ENCODE measurements at places on chromosomes 6 and 20.

- DNase-seq, result peak; percentile 84
Measured at GRCh38 chr6:44072959-44073611, 54.2 kb downstream of the MRPL14 start.

DNA sequence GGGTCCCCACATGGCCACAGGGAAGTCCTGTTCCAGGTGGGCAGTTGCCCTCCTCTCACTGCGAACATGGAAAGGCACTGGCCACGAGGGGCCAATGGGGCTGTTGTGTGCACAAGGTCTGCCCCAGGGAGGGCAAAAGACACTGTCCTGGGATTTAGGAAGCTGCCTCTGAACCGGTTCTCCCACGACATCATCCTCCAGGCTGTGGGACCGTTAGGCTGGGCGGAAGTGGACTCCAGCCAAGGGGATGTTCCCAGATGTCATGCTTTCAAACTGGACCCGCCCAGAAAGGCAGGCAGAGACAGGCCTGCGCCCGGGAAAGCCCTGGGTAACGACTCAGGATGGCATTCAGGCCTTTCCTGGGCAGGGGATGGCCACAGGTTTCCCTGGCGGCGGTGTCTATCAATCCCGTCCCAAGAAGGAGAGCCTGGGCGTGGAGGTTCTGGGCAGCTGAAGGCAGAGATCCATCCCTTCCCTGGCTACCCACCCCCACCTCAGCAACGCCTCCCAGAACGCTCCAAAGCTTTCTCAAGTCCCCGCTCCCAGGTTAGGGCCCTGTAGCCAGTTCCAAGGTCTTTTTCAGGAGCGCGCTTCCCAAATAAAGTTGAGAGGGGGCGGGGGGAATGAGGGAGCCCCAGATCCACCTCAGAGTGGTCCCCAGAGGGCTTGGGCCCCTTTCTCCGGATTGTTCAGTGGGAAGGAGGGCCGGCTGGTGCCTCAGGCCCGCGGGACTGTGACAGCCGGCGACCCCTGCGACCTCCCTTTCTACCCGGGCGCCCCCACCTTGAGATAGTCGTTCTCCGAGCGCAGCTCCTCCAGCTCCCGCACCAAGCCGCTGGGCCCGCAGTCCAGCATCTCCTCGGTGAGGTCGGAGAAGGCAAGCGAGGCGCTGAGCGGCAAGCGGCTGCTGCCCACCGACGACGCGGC lies 13.8 kb upstream of the TLDC2 start:
- DNase-seq, result peak; percentile 77

- DNase-seq, result no peak
Measured at GRCh38 chr6:85127168-85127498, 322.8 kb upstream of the NT5E start.

- DNase-seq, result peak; percentile 74
Measured at GRCh38 chr20:38108438-38108985, 56.6 kb downstream of the TGM2 start.

- no peak for DNase-seq
Measured at GRCh38 chr6:12318749-12319148, 28.6 kb downstream of the EDN1 start.

DNA sequence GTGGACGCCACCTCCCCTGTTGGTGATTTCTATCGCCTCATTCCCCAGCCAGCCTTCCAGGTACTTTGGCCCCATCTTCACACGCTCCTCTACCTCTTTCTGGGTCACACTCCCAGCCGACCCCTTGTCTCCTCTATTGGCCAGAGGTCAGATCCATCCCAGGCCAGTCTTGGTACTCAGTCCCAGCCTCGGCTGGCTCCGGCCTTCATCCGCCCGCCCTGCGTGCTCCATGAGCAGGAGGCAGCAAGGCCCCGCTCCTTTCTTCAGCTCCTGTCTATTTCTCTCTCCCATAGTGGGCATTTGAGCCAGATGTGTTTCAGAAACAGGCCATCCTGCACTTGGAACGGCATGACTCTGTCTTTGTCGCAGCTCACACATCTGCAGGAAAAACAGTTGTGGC lies 2.6 kb downstream of the SKIC2 start:
- no peak for DNase-seq

DNA sequence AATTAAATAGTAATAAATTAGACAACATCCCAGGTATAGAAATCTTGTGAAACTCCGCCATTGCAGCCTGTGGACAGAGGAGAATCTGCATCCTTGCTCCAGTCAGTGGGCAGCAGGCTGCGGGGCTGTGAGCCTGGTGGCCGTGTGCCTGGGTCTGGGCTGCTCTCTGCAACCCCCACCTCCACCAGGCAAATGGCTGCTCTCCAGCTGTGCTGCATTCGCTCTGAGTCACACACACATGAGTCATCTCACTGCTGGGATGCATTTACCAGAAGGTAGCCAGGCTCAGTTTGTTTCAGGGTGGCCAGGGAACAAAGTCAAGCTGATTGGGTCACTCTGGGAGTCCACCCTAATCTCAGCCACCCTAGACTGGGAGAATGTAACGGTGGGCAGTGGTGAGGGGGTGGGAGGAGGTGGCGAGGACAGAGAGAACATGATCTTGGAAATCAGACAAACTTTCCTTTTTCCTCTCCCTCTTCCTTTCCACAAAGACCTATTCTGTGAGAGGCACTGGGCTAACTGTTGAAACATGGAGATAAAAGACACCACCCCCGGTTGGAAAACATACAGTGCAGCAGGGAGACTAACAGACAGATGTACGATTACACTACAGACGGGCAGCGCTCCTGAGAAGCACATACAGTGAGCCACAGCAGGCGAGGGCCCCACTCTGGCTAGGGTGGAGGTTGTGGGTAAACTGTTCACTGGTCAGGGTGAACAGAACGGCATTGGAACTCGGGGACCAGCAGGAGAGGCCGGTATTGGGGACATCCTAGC lies 59.2 kb downstream of the TRAM2 start:
- DNase-seq, result peak; percentile 98

DNA sequence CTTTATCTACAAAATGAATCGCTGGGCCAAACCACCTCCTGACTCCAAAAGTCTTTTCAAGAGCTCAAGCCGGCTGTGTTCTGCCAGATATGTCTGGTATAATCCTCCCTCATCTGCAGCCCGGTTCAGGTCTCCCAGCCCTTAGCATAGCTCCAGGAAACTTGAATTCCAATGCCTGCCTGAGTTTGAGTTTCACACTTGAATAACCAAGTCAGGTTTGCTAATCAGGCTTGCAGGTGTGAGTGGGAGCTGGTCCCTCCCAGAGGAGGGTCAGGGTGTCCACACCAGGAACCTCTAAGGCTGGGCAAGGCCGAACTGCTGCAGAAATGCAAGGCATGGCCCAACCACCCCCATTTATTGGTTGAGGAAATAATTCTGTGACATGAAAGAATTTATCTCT lies 96.6 kb downstream of the TMEM242 start:
- peak; percentile 39 for DNase-seq

DNA sequence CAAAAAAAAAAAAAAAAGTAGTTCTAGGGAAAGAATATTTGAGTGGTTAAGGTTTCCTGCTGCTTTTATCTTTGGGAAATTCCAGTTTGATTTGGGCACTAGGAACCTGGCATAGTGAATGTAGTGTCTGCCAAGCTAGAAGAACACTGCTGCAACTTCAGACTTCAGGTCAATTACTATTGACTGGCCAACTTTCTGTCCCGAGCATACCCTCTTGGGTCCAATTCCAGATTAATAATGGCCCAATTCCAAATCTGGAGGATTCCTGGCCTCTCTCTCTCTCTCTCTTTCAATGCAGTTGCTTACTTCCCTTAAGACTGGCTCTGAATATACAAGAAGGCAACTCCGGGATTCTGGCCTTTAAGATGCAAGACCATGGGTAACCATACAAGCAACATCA lies 74.9 kb downstream of the ANKEF1 start:
- no peak for DNase-seq

DNA sequence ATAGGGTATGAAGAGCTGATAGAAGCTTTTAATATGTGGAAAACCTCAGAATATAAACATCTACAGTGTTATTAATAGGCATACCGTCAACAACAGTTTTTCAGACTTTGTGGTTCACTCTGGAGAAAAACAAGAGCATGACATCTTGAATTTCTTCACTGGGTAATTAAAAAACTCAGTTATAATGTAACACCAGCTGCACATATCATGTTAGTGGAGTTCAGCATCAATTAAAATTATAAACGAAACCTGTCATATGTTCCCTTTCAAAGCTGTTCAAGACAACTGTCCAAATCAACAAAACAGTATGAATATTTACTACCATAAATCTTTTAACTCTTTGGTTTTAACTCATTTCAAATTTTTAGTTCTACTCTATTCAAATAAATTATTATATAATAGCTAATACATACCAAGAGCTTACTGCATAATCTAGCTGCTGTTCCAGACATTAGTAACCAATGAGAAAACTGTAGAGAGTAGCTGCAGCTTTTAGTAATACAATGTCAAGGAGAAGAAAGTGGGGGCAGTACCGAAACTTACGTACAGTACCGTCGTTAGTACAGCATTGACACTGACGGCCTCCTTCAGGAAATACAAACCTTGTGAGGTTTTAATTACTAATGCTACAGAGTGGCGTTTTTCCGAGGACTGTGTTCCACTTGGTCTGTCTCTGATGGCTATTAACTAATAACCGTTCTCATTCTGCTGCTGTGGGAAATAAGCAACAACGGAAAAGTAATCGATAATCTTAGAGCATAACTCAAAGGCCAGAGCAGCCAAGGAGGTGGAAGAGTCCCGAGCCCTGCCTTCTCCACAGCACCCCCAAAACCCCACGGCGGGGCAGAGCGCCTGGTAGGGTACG lies 532 bp upstream of the PM20D2 start:
- peak; percentile 22 for DNase-seq

DNA sequence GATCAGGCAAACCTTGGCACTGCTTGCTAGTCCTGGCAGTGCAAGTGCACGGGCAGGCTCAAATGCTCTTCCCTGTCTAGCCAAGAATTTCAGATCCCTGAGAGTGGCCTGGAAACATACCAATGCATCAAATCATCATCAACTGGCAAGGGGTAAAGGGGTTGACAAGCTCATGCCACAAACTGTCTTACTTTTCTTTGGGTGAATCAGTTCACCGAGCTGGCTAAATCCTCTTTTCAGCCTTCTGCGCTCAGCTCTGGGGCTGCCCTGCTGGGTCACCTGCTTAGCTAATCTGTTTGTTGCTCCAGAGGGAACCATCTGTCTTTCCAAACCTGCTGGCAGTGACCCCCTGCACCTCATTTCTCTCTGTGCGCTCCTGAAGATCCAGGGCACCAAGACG lies 59.5 kb downstream of the LYRM4 start:
- DNase-seq, result no peak

GRCh38 chr6:96032661-96033060 lies 16.9 kb downstream of the FUT9 start:
- DNase-seq, result no peak

DNA sequence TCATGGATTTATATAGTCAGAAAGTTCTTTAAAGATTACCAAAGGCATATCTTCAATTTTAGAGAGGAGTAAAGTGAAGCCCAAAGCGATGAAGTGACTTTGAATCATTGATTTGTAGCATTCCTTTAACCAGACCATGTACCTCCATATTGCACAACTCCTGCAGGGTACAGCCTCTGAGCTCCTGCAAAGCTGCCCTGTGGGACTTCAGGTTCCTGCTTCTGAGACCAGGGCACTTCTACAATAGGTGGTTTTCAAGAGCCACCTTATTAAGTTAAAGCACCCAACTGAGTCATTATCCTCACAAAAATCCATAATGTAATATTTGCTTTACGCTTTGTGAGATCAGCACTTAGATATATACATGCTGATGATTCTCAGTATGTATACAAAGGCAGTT lies 270.7 kb upstream of the RGS17 start:
- DNase-seq, result no peak

- DNase-seq, result peak; percentile 79
Measured at GRCh38 chr6:135853227-135853626, 1.7 kb downstream of the PDE7B start.

GRCh38 chr6:111939902-111940301 lies 66.7 kb upstream of the FYN start:
- DNase-seq, result no peak

DNA sequence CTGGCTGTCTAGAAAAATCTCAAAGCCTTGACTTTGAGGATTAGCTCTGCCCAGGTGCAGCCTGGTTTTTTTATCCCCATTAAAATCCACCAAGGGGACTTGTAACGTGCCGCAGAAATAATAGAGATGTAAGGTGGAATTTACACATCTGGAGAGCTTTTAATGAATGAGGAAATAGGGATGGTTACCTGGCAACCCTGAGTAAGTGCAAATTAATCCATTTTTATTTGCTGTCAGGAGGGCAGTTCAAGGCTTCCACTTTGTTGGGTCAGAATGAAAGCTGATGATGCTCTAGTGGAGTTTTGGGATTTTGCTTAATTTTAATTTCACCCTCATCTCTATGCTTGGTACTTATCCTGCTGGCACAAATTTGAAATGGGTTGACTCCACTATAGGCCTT lies 163.4 kb upstream of the CEP162 start:
- DNase-seq, result no peak

DNA sequence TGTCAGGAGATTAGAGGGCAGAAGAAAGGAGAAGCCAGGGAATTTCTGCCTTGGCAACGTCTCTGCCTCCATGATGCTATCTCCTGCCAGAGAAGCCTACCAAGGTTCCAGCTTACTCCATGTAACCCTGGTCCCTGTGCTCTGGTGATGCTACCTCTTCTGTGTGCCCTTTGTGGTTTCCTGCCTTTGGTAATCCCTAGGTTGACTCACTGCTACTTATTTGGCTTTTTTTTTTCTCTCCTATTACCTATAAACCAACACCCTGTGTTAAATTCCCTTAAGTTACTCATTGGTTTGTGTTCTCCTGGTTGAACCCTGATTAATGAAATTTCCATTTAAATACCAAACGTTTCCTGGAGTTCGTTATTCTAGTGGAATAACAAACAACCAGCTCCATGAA lies 527.8 kb upstream of the FLRT3 start:
- DNase-seq, result peak; percentile 5

GRCh38 chr20:54736421-54736820 lies 261.0 kb downstream of the DOK5 start:
- DNase-seq, result no peak

GRCh38 chr20:54622333-54623295 lies 147.2 kb downstream of the DOK5 start:
- DNase-seq, result no peak

DNA sequence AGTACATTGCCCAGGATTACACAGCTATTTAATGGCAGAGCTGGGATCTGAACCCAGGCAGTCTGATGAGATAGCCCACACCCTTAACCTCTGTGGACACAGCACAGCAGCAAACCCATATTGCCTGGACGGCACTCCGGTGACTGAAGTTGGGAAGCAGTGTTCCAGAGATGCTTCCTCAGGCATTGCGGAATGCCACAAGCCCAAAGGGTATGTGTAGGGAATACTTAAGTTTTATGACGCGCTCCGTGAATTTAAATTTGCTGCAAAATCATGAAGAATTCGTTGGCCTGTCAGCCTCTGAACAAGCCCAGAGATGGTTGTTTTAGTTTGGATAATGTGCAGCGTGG lies 46.4 kb downstream of the PSMG4 start:
- no peak for DNase-seq

DNA sequence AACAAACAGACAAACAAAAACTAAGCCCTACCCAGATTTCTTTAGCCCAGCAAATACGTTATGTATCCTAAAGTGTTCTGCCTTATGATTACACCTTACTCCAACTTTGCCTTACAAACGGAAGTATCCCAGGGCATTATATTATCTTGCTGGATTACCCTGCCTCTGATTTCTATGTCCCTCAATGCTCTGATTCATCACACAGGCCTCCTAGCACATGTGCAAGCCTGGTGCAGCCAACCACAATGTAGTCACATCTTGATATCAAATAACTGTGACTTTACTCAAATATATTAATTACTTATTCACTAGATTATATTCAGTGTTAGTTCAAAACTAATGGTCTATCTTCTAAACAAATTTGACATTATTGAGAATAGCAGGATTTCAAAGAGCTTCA lies 598.6 kb downstream of the TBC1D32 start:
- DNase-seq, result peak; percentile 1
